NCI-H69 (cell line): ENCODE measurements at places on chromosomes 7 and 10.
A peak's percentile ranks its signal among the peaks of the same experiment; 100 is the strongest.

DNA sequence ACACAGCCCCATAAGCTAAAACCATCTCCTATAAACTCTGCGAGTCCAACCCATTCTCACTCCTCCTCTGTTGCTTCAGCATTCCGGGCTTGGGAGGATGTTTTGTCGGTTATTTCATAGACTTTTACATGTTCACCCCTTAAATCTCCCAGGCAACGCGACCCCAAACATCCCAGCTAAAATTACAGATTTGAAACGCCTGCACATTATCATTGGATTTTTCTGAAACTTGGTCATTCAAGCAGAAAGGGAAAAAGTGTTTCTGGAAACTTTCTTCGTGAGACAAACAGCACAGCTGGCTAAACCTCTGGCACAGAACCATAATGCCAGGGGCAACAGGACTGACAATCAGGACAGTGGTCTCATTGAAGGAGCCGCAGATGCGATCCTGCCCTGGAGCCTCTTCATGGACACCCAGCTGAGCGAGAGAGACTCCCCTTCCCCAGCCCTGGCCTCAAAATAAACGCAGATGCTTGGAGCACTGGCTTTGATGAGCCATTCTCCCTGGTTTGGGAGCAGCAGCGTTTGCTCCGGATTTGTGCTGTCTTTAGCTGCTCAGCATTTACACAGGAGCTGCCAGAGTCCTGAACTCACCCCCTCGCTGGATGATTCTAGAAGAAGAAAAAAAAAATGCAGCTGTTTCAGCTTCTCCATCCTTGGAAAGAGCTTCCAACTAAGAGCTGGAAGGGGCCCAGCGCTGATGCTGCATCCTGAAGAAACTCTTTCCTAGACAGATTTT is 30.1 kb downstream of the AFAP1L2 start:
- peak; percentile 20 for DNase-seq

GRCh38 chr7:37977243-37977642 is 56.8 kb downstream of the EPDR1 start:
- DNase-seq, result no peak

DNA sequence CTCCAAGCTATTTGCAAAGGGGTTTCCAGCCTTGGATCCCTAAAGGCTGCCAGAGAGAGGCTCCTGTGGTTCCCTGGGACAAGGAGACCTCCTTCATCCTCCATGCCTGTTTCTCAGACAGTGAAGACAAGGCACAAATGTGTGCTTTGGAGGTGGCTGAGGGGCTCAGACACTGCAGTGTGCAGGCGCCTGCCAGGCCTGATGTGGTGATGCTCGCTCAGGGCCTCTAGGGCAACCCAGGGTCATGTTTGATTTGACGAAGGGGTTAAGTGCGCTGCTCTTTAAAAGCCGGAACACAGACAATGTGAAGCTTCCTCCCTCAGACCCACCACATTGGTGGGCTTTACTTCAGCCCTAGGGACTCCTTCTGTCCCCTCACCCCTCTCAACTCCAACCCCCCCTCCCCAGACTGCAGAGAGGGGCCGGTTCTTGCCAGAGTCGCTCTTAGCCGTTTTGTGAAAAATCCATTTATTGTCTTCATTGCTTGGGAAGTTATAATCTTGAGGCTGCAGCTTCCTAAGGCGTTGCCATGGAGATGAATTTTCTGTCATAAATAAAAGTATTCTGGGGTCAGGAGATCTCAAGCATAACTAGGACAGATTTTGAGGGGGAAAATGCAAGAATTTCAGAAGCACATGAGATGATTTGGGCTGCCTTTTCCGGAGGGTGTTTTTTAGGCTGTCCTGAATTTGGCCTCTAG is 35.8 kb downstream of the PDGFA start:
- no peak for DNase-seq

GRCh38 chr10:93160829-93161228 is 87.1 kb downstream of the CYP26A1 start:
- DNase-seq, result no peak

DNA sequence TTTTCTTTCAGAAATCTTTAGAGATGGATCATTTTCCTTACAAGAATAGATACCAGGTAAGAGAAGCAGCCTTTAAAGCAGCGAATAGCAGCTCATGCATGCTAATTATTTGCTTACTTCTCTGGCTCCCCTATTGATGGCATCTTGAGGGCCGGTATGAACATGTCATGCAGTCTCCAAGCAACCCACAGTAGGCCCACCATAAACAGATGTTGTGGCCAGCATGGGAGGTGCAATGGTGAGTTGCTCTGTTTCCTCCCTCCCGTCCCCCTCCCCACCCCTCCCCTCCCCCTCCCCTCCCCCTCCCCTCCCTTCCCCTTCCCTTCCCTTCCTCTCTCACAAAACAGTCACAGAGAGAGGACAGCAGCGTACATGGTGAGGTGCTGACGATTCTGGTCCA is 9.7 kb upstream of the ZNF273 start:
- peak; percentile 5 for DNase-seq

- no peak for DNase-seq
Measured at GRCh38 chr7:154917808-154918160, 85.1 kb downstream of the PAXIP1 start.
